ENCODE measurements at places on chromosomes 12 and 14. TPM values are rescaled to one million over a fixed set of nuclear protein-coding genes. Genes with fewer than 3 reads are reported as not detected.

Gene SERPINA12
- total RNA-seq = not detected

DNA sequence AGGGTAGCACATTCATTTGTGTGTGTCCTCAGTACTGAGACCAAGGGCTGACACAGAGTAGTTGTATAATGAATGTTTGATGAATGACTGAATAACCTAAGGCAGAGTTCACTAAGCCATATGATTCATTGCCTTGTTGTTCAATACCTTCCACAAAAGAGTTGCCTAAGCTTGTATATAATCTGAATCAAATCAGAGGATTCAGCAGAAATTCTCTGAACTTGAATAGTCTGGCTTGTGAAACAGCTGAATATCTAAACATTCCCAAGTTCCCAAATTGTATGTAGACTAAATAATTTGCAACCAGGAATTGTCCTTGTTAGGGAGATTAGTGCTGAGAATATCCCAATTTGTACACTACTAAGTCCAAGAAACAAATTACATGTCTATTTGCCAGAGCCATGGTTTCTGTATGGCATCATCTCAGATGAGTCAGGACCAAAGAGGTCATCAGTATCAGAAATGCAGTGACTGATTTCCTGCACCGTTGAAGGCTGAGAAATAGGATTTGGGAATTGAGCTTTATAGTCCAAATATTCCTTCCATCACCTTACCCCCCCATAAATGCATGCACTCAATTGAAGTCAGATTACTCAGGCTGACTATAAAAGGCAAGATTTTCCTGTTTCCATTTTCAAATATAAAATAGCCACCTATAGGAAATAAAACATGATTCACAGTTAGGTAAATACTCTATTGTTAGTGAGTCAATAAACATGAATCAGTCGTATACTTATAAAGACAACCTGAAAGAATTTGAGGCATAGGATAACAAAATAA is 168.7 kb downstream of the PHLDA1 start:
- H3K4me1 ChIP-seq = peaks cover 11% of the 10 kb centered on the region
- H3K27ac ChIP-seq = no peak overlapping the region
- no peak overlapping the region for H3K4me3 ChIP-seq
- no peaks in the 10 kb centered on the region for H3K36me3 ChIP-seq
- no peaks in the 10 kb centered on the region for H3K27me3 ChIP-seq
- DNase-seq = peak; percentile 86

DNA sequence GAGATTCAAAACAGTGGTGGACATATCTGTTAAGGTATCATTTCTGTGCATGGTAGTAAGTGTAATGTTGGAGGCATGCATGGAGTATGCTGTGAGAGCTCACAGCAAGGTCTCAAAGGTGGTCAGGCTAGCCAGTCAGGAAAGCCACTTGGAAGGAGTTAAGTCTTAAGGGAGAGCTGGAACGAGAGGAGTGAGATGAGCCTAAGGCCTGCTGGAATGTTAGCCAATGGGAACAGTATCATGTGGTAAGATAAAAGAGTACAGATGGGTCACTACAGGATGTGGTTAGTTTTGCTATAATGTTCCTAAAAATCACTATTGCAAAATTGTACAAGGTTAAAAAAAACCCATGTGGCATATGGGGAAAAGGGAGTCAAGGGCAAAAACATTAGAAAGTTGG is 311.7 kb upstream of the E2F7 start:
- no peak overlapping the region for H3K4me3 ChIP-seq
- no peaks in the 10 kb centered on the region for H3K27me3 ChIP-seq
- H3K27ac ChIP-seq = no peak overlapping the region

- H3K36me3 ChIP-seq = no peaks in the 10 kb centered on the region
- peak; percentile 8 for DNase-seq
- H3K27ac ChIP-seq = no peak overlapping the region
- no peaks in the 10 kb centered on the region for H3K27me3 ChIP-seq
Observed at GRCh38 chr12:42979746-42980145, 390.2 kb upstream of the PRICKLE1 start.

GRCh38 chr14:90547968-90548367 is 151.1 kb downstream of the CALM1 start:
- H3K4me1 ChIP-seq = peaks cover 5% of the 10 kb centered on the region
- no peak overlapping the region for H3K4me3 ChIP-seq
- DNase-seq = no peak
- no peaks in the 10 kb centered on the region for H3K36me3 ChIP-seq
- H3K27me3 ChIP-seq = no peaks in the 10 kb centered on the region
- H3K27ac ChIP-seq = no peak overlapping the region

GRCh38 chr12:128033473-128033872 is 233.5 kb upstream of the TMEM132C start:
- H3K4me3 ChIP-seq = no peak overlapping the region
- no peaks in the 10 kb centered on the region for H3K4me1 ChIP-seq
- H3K27ac ChIP-seq = no peak overlapping the region
- H3K36me3 ChIP-seq = no peaks in the 10 kb centered on the region
- no peak for DNase-seq

DNA sequence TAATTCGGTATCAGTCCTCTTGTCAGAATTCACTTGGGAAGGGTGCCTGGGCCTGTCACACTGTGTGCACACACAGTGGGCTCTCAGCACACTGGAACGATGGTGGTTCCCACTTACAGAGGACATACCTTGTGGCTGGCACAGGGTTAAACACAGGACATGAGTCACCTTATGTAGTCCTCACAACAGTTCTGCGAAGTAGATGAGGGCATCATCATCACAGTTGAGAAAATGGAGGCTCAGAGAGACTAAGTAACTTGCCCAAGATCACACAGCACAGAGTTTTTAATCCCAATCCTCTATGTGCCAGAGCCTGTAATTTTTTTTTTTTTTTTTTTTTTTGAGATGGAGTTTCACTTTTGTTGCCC is 90.7 kb downstream of the NINJ2 start:
- H3K27ac ChIP-seq = no peak overlapping the region
- DNase-seq = peak; percentile 31
- no peaks in the 10 kb centered on the region for H3K36me3 ChIP-seq
- H3K4me1 ChIP-seq = peaks cover 17% of the 10 kb centered on the region
- H3K27me3 ChIP-seq = no peaks in the 10 kb centered on the region

DNA sequence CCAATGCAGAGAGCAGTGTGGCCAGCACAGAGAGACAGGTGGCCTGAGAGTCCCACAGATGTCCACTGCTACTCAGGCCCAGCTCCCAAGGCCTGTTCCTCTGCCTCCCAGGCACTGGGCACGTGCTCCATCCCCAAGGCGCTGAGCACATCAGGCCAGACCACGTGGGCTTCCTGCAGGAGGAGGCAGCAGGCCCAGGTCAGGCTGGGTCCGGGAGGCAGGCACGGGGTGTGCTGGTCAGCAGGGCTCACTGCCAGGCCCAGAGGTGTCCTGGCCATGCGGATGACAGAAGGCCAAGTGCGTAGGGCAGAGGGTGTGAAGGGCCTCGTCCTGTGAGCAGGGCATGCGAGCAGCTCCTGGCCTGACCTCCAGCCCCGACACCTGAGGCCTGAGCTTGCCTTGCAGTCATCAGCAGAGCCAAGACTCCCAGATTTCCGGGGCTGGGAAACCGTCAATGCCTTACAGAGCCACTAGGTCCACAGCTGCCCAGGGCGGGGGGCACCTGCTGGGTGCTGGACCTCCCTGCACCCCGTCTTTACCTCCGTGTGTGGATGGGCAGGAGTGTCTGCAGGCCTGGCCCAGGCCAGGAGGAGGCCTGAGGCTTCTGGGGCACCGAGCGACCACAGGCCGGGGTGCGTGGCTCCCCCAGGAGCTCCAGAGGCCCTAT is 14.9 kb downstream of the TRMT61A start:
- no peaks in the 10 kb centered on the region for H3K36me3 ChIP-seq
- H3K27me3 ChIP-seq = no peaks in the 10 kb centered on the region
- H3K4me3 ChIP-seq = no peak overlapping the region
- no peak overlapping the region for H3K27ac ChIP-seq

GRCh38 chr12:64175254-64175945 is 46.7 kb downstream of the KICS2 start:
- H3K27ac ChIP-seq = no peak overlapping the region
- DNase-seq = no peak
- no peaks in the 10 kb centered on the region for H3K27me3 ChIP-seq
- H3K36me3 ChIP-seq = no peaks in the 10 kb centered on the region

DNA sequence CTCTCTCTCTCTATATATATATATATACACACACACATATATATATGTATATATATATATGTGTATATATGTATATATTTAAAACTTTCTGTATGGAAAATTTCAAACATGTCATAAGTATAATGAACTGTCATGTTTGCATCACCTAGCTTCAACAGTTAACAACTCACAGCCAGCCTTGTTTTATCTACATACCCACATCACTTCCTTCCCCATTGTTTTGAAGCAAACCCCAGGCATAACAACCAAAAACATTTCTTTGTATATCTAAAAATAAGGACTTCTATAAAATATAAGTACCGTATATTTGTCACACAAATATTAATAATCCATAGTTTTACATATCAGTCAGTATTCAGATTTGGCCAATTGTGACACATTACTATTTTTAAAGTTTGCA is 57.4 kb downstream of the PAPOLA start:
- no peaks in the 10 kb centered on the region for H3K27me3 ChIP-seq
- no peak for DNase-seq
- H3K36me3 ChIP-seq = peaks cover 16% of the 10 kb centered on the region
- H3K4me1 ChIP-seq = no peaks in the 10 kb centered on the region

- DNase-seq = peak; percentile 55
- no peak overlapping the region for H3K27ac ChIP-seq
- no peaks in the 10 kb centered on the region for H3K27me3 ChIP-seq
- no peak overlapping the region for H3K4me3 ChIP-seq
Observed at GRCh38 chr14:95098984-95099599, 58.2 kb downstream of the DICER1 start.

DNA sequence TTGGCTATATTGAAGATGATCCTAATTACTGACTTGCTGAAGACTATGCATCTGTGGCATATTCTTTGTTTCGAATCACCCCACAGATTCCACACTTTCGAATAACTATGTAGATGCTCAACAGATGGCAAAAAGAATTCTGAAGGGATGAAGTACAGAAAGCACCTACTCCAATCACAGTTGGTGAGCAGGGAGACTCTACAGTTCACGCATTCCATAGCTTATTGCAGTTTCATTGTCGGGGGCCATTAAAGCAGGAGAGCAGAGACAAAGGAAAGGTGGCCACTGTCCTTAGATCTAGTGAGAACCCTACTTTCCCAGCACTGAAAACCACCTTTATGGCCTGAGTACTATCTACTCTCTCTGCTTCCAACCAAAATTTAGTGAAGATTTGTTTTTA is 191.9 kb downstream of the STXBP6 start:
- H3K36me3 ChIP-seq = no peaks in the 10 kb centered on the region
- DNase-seq = no peak
- H3K27me3 ChIP-seq = no peaks in the 10 kb centered on the region
- 0 out of 2 replicates have a peak, but pooled peaks cover 1% of the 10 kb centered on the region for H3K4me1 ChIP-seq
- no peak overlapping the region for H3K27ac ChIP-seq

GRCh38 chr12:104562763-104563162 is 106.0 kb downstream of the CHST11 start:
- no peaks in the 10 kb centered on the region for H3K36me3 ChIP-seq
- no peak overlapping the region for H3K27ac ChIP-seq
- no peak overlapping the region for H3K4me3 ChIP-seq
- H3K4me1 ChIP-seq = no peaks in the 10 kb centered on the region
- peaks cover 7% of the 10 kb centered on the region for H3K27me3 ChIP-seq
- no peak for DNase-seq

DNA sequence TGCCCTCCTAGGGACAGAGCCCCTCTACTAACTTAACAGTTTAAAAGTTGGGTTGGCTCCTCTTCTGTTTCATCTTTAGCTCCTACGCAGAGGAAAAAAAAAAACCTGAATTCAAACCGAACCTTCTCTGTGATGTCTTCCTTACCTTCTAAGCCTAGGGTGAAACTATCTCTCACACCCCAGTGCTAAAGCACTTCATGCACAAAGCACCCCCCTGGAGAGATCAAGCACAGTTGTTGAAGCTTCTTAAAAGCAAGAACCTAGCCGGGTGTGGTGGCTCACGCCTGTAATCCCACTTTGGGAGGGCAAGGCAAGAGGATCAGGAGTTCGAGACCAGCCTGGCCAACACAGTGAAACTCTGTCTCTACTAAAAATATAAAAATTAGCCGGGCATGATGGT is 37.6 kb downstream of the CORO1C start:
- no peak for DNase-seq
- H3K4me3 ChIP-seq = no peak overlapping the region
- H3K4me1 ChIP-seq = peaks cover 37% of the 10 kb centered on the region

DNA sequence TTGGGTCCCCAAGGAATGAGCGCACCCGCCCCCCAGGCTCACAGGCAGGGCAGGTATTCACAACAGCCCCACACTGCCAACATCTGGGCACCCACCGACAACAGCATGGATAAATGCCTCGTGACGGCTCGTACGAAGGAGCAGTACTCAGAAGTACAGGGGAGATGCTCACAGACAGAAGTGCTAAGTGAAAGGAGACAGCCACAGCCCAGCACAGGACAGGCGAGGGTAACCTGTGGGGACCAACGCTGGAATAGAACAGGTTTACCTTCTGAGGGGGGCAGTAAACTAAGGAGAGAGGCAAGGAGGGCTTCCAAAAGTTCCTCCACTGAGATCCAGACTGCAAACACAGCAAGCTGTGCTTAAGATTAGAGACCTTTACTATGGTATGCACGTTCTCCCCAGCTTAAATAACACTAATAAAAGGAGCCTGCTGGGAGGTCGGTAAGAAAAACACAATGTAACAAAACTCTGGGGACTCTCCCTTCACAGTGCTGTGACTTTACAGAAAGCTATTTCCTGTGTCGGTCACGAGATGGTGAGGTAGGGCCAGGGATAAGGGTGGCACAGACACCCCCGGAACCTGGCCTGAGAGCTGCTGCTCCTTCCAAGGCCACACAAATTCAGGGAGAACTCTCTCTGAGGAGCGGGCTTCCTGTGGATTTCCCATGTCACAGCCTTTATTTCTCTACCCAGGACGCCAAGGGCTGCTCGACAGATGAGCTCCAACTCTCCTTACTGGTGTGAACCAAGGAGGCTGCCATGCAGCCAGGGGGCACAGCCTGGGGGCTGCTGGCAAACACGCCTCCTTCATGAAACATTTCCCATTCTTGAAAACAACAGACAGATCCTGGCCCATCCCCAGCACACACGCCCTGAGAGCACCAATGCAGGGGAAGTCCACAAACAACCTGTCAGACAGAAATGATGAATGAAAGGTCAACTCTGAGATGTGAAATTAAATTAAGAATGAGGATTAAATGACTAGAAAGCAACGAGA is 26.3 kb downstream of the SLC15A4 start:
- H3K27me3 ChIP-seq = no peaks in the 10 kb centered on the region
- H3K36me3 ChIP-seq = peaks cover 43% of the 10 kb centered on the region
- peaks cover 20% of the 10 kb centered on the region for H3K4me1 ChIP-seq
- peak; percentile 63 for DNase-seq

DNA sequence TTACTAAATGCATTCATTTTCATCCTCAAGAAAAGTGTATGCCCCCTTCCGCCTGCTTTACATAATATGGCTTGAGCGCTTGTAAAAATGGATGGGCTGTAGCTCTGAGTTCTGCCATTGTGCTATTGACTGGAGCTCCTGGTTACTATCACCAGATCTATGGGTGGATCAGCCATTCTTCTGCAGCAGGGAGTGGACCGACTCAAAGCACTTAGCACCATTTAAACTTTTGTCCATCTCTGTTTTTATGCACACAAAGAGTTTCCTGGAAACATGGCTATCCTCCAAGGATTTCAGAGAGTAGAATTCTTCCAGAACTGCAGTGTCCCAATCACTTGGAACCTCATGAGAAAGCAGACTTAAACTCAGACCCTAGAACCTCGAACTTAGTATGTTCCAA is 4.5 kb upstream of the NUMB start:
- H3K27me3 ChIP-seq = no peaks in the 10 kb centered on the region
- DNase-seq = no peak
- H3K4me1 ChIP-seq = peaks cover 27% of the 10 kb centered on the region
- H3K27ac ChIP-seq = peak overlapping the region; percentile 16

All from IMR-90 (cell line).